ENCODE measurements at places on chromosomes 3 and 15. TPM values are rescaled to one million over a fixed set of nuclear protein-coding genes. Genes with fewer than 3 reads are reported as not detected.
A peak's percentile ranks its signal among the peaks of the same experiment; 100 is the strongest.

The C3orf80 gene
- total RNA-seq, result not detected

The HYKK gene
- 3.6 TPM for total RNA-seq

The FLNB gene
- total RNA-seq, result 47.7 TPM

- no peak overlapping the region for H3K4me3 ChIP-seq
- H3K4me1 ChIP-seq, result no peaks in the 10 kb centered on the region
- no peak overlapping the region for H3K27ac ChIP-seq
Observed at GRCh38 chr3:175274474-175275218, 415.5 kb downstream of the NAALADL2 start.

DNA sequence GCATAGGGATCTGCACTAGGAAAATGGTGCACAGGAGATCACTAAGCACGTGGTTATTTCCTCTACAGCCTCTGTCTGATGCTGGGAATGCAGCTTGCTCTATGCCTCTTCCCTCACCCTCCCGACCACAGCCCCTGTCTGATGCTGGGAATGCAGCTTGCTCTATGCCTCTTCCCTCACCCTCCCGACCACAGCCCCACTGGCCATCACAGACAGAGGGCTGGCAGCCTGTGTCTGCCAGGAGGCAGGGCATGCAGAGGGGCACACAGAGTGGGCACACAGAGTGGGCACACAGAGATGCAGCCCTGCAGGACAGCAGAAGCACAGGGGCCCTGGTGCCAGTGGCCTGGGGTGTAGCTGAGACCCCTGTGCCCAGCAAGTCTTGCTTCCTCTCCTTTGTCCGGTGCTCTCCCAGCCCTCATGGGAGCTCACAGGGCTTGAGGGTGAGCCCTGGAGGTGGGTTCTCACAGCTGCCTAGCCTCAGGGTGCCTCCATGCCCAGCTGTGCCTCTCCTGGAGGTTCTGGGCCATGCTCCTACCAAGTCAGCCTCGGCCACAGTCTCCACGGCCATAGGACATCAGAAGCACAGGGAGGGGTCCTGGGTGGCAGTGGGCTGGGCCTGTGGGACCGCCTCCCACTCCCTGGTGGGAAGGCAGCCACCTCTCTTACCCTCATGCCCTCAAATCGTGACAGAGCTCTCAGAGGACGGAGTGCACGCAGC, 65.8 kb downstream of the EXOG start:
- no peaks in the 10 kb centered on the region for H3K36me3 ChIP-seq
- H3K4me3 ChIP-seq, result no peak overlapping the region
- H3K27ac ChIP-seq, result no peak overlapping the region
- no peaks in the 10 kb centered on the region for H3K4me1 ChIP-seq
- no peak for DNase-seq

GRCh38 chr15:36008719-36009118, 462.8 kb upstream of the DPH6 start:
- no peak for DNase-seq
- H3K4me3 ChIP-seq, result no peak overlapping the region
- no peaks in the 10 kb centered on the region for H3K4me1 ChIP-seq
- no peaks in the 10 kb centered on the region for H3K27me3 ChIP-seq
- no peak overlapping the region for H3K27ac ChIP-seq
- no peaks in the 10 kb centered on the region for H3K36me3 ChIP-seq

DNA sequence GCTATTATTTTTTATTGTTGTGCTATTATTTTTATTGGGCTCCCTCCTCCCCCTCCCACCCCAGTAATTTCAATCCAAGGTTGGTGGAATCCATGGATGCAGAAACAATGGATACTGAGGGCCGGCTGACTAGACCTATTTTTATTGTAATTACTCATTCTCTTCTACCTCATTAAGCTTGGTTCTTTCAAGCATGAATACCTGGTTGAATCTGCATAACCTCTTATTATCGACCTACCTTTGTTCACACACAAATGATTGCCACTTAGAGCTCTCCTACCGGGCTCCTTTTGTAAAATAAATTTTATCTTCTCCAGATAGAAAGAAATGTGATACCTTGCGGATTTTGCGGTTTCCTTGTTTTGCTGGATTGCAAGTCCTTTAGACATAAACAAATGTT, 31.6 kb downstream of the BTD start:
- no peak overlapping the region for H3K4me3 ChIP-seq
- no peaks in the 10 kb centered on the region for H3K27me3 ChIP-seq
- H3K4me1 ChIP-seq, result peaks cover 62% of the 10 kb centered on the region
- H3K36me3 ChIP-seq, result no peaks in the 10 kb centered on the region

DNA sequence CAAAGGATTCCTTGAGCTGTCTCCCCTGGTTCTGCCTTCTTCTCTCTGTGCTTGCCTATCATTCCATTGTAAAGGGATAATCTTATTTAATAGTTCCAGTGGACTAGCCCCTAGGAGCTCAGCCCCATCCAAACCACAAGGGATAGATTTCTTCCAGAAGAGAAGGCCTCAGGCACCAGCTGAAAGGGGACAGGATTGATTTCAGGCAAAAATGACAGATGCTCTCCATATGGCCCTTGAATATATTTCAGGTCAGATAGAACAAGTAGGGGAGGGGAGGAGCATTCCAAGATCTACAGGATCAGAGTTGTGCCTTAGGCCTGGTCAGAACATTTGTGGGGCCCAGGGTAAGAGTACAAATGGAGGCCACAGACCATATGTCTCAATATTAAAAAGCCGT, 85.3 kb downstream of the RPLP1 start:
- no peaks in the 10 kb centered on the region for H3K36me3 ChIP-seq
- DNase-seq, result no peak
- H3K4me1 ChIP-seq, result no peaks in the 10 kb centered on the region

- no peak overlapping the region for H3K4me3 ChIP-seq
- no peak for DNase-seq
- peaks cover 89% of the 10 kb centered on the region for H3K4me1 ChIP-seq
- H3K27ac ChIP-seq, result peak overlapping the region; percentile 81
- H3K27me3 ChIP-seq, result no peaks in the 10 kb centered on the region
Observed at GRCh38 chr3:43294975-43295374, 8.6 kb downstream of the SNRK start.

DNA sequence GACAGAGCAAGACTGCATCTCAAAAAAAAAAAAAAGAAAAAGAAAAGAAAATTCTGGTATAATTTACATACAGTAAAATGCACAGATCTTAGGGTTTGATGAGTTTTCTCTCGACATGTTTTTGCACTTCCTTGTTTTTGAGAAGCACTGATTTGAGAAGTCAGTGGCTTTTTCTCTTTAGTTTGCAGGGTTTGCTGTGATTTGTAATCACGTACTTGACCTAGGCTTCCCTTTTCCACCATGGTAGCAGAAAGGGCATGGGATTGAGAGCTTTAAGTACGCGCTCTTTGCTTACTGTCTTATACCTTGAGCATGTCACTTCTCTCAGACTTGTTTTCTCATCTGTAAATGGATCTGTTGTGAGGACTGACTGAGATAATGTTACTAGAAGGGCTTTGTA, 4.1 kb downstream of the VHL start:
- peak overlapping the region; percentile 59 for H3K4me3 ChIP-seq
- H3K4me1 ChIP-seq, result peaks cover 34% of the 10 kb centered on the region
- peaks cover 39% of the 10 kb centered on the region for H3K36me3 ChIP-seq
- H3K27ac ChIP-seq, result peak overlapping the region; percentile 26
- no peaks in the 10 kb centered on the region for H3K27me3 ChIP-seq

- H3K4me3 ChIP-seq, result no peak overlapping the region
- H3K27ac ChIP-seq, result no peak overlapping the region
- no peaks in the 10 kb centered on the region for H3K36me3 ChIP-seq
- H3K27me3 ChIP-seq, result peaks cover 4% of the 10 kb centered on the region
- no peak for DNase-seq
- H3K4me1 ChIP-seq, result peaks cover 2% of the 10 kb centered on the region
Observed at GRCh38 chr3:179526989-179527391, 35.7 kb upstream of the ACTL6A start.

DNA sequence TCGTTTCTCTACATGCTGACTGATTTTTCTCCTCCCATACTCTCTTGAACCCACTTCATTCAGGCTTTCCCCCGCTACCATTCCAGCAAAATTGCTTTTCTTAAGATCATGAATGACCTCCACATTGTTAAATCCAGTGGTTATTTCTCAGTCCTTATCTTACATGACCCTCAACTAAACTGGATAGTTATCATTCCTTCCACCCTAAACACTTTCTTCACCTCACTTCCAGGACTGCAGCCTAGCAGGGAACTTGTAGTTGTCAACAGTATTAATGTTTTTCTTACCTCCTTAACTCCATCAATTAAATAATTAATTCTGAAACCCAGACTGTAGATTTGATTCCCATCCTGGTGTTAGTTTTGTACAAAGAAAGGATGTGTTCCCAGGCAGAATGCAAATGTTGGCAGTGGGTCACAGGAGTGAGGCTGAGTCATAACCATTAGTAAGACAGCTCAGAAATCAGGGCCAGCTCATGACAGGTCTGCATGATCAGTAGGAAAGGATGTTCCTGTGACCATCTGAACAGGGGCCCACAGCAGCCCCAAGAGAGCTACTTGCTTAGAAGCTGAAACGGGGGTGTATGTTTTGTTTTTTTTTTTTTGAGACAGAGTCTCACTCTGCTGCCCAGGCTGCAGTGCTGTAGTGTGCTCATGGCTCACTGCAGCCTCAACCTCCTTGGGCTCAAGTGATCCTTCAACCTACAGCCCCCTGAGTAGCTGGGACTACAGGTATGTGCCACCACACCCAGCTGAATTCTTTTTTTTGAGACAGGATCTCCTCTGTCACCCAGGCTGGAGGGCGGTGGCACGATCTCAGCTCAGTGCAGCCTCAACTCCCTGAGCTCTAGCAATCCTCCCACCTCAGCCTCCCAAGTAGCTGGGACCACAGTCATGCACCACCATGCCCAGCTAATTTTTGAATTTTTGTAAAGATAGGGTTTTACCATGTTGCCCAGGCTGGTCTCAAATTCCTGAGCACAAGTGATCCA, 9.1 kb downstream of the BCL2L10 start:
- DNase-seq, result peak; percentile 31
- H3K36me3 ChIP-seq, result no peaks in the 10 kb centered on the region
- H3K27ac ChIP-seq, result no peak overlapping the region
- H3K27me3 ChIP-seq, result peaks cover 5% of the 10 kb centered on the region
- no peaks in the 10 kb centered on the region for H3K4me1 ChIP-seq
- no peak overlapping the region for H3K4me3 ChIP-seq

DNA sequence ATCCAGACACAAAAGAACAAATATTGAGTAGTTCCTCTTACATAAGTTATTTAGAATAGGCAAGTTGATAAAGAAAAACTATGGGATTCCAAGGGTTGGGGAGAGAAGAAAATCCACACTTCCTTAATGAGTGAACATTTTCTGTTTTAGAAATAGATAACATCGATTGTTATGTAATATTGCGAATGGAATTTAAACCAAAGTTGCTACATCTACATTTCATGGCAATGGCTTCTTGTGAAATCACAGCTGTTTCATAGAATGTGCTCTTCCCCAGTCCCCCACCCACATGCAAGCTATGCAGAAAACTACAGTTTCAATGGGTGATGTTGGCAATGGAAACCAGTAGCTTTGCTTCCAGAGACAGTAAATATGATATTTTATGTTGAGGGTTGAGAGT, 1639.5 kb downstream of the SI start:
- no peak for DNase-seq
- no peak overlapping the region for H3K27ac ChIP-seq
- H3K36me3 ChIP-seq, result no peaks in the 10 kb centered on the region
- no peak overlapping the region for H3K4me3 ChIP-seq
- no peaks in the 10 kb centered on the region for H3K27me3 ChIP-seq

- no peak overlapping the region for H3K27ac ChIP-seq
- H3K4me3 ChIP-seq, result no peak overlapping the region
- peaks cover 15% of the 10 kb centered on the region for H3K36me3 ChIP-seq
- no peak for DNase-seq
- H3K4me1 ChIP-seq, result peaks cover 13% of the 10 kb centered on the region
Observed at GRCh38 chr15:63699101-63699785, 102.1 kb downstream of the FBXL22 start.

DNA sequence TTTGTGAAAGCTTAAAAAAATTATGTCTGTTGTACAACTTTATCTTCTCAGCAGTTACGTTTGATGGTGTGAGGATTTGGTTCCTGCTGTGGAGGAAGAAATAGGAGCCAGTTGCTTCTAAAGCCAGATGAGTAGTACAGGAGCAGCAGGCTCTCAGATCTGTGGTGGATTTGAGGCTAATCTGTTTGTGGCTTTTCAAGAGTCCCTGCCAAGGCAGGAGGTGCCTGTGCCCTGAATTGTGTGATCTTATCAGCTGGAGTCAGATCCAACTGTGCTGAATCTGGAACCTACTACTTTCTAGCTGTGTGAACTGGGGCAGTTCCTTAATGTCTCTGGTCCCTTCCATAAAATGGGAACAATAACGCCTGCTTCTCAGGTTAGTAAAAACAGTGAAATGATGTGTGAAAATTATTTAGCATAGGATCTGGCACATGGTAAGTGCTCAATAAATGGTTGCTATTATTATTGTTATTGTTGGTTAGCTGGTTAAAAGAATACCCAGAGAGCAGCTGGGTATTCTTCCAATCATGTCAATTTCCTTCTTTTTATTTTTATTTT, 7.7 kb downstream of the CLDN11 start:
- no peak overlapping the region for H3K4me3 ChIP-seq
- peaks cover 2% of the 10 kb centered on the region for H3K27me3 ChIP-seq
- peaks cover 18% of the 10 kb centered on the region for H3K4me1 ChIP-seq

DNA sequence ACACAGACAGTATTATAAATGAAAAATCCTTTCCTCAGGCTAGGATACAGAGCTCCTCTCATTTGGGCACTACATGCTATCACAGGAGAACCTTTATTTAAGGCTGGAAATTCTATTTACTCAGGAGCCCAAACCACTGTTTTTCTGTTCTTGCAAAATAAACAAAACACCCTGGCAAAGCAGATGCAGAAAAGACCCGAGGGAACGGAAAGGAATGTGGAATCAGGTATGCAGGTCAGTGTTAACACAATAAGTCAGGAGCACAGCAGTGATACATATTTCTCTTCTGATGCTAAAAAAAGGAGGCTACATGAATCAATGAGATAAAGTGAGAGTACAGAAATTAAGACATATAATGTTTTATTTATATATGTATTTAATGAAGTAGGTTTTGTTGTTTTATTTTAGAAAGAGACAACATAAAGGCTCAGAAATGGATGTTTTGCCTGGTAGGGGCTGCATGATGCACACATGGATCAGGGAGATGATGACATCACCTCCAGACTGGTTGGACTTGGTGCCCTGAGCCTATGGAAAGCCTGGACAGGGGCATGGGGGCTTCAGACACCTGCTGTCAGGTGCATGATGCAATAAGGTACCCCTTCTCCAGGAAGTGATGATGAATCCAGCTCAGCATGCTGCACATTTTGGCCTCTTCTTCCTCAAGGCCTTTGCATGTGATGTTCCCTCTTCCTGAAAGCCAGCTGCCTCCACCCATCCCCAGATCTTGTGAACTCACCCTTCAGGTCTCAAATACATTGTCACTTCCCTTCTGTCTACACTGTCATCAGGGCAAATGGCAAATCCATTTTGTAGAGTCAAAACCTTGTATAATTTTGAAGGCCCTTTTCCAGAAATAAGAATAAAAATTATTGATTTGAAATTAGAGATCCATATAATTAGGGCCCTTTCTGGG, 19.1 kb upstream of the RBP1 start:
- H3K27ac ChIP-seq, result no peak overlapping the region
- no peaks in the 10 kb centered on the region for H3K36me3 ChIP-seq
- H3K4me1 ChIP-seq, result no peaks in the 10 kb centered on the region
- DNase-seq, result no peak
- no peak overlapping the region for H3K4me3 ChIP-seq

All from activated naive CD4-positive, alpha-beta T cell treated with anti-CD3 and anti-CD28 coated beads for 36 hours (primary cell).